PC-9 (cell line): ENCODE measurements at places on chromosomes 5 and 9. TPM values are rescaled to one million over a fixed set of nuclear protein-coding genes. Genes with fewer than 3 reads are reported as not detected.

Gene PCDHGA10
- total RNA-seq: 0.13 and 0.15 TPM in 2 replicates

Gene FOXD4L6
- total RNA-seq: 0.20 TPM in 1 of 2 replicates, not detected in the other

Gene ORM2
- not detected in 2 replicates for total RNA-seq

Gene SPATA6L
- 5.9 and 7.1 TPM in 2 replicates for total RNA-seq

Gene AMBP
- not detected in 2 replicates for total RNA-seq

Gene ZNF782
- 7.2 and 11.5 TPM in 2 replicates for total RNA-seq

Gene IRGM
- not detected in 2 replicates for total RNA-seq

Gene MCTP1
- total RNA-seq: 3.9 and 4.3 TPM in 2 replicates

Gene ENTREP1
- total RNA-seq: 0.30 and 0.35 TPM in 2 replicates

Gene SLC28A3
- total RNA-seq: 0.08 and 0.13 TPM in 2 replicates

Gene TLX3
- total RNA-seq: not detected in 2 replicates

Gene PDE6A
- total RNA-seq: 0.35 and 0.50 TPM in 2 replicates

Gene MAPK9
- total RNA-seq: 48.8 and 54.0 TPM in 2 replicates

Gene PRLR
- not detected in 2 replicates for total RNA-seq

Gene CSF2
- not detected in 2 replicates for total RNA-seq

Gene WWC1
- total RNA-seq: 79.5 and 97.7 TPM in 2 replicates

Gene NMUR2
- not detected in 2 replicates for total RNA-seq

Gene FAM200C
- 8.6 and 10.5 TPM in 2 replicates for total RNA-seq

Gene TLE1
- total RNA-seq: 69.9 and 80.9 TPM in 2 replicates

Gene PCDHGA9
- total RNA-seq: not detected in 2 replicates

Gene SLC46A2
- not detected in 2 replicates for total RNA-seq

Gene IFNA21
- not detected in 2 replicates for total RNA-seq
